ENCODE measurements at places on chromosomes 4 and X. TPM values are rescaled to one million over a fixed set of nuclear protein-coding genes. Genes with fewer than 3 reads are reported as not detected.
A peak's percentile ranks its signal among the peaks of the same experiment; 100 is the strongest.

Gene NDST3
- not detected for total RNA-seq

GRCh38 chr4:154560824-154561231, 2.0 kb upstream of the FGB start:
- no peak for DNase-seq

Gene CCNQ
- total RNA-seq = 33.9 TPM

DNA sequence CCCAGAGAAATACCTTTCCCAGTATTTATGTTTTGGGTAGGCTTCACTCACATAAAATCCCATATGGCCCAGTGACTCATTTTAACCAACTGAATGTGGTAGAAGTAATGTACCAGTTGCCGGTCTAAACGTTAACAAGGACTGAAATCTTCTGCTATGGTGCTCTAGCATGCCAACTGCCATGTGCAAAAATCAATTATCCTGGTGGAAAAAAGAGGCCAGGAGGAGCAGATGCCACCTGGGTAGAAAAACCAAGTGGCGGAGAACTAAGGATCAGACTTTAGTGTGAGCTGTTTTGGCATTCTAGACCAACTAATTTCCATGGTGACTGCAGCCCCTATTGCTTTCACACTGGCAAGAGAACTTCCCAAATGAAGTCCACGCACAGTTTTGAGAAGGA, 1660.7 kb upstream of the ADGRL3 start:
- DNase-seq = no peak

DNA sequence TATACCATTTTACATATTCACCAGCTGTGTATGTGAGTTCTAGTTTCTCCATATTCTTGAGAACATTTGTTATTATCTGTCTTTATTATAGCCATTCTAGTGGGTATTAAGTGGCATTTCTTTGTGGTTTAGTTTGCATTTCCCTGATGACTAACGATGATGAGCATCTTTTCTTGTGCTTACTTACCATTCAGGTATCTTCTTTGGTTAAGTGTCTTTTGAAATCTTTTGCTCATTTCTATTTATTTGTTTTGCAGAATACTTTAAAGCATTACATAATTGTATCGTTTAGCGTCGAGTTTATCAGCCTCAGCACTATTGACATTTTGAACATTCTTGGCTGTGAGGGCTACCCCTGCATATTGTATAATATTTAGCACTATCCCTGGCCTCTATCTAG, 85.4 kb downstream of the FRMPD4 start:
- DNase-seq = no peak

DNA sequence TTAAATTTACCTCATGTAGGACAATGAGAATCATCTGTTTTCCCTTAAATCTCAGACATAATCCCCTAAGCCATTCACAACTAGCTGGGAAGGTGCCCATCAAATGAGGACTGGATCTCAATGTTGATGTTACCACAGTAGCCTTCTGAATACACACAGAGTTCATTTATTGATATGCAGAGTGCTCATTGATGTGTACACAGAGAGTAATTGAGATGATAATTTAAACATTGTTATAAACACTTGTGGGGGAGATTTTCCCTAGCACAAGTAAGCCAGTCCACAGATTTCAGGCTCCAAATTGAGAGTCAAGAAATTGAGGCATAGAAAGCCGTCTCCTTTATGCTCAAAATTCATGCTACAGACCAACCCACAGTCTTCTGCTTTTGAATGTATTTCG, 273.4 kb upstream of the TRPC5 start:
- DNase-seq = no peak

GRCh38 chr4:17112292-17112659, 213.8 kb upstream of the LDB2 start:
- no peak for DNase-seq

DNA sequence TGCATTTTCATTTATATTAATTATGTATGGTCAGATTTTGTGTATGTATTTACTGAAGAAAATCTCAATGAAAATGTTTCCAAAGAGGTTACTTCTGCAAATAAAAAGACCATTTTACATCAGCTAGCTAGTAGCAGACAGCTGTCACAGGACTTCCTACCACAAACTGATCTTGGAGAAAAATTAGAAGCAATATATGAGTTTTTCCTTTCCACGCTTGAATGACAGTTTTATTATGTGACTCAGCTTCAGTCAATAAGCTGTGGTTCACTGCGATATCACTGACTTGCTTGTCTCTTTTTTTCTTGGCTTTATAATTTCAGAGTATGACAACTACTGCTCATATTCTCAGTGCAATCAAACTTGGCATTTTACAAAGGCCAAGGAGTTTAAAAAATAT, 787.4 kb upstream of the GALNTL6 start:
- no peak for DNase-seq

DNA sequence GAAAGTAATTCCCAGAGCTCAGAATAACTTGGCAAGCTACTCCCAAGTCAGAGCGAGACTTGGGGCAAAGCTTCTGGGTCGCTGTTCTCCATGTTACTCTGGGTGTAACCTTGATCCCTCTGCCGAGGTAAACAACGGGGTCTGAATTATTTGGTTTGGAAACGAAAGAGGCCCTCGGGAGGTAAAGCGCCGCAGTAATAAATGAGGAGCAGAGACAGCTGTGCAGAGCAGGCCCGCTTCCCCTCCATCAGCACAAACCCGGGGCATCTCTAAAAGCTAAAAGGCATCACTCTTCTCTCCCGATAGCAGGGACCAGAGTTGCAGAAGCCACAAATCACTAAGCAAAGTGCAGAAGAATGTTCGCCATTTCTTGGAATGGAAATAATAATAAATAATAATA, 561.5 kb downstream of the BCOR start:
- no peak for DNase-seq

DNA sequence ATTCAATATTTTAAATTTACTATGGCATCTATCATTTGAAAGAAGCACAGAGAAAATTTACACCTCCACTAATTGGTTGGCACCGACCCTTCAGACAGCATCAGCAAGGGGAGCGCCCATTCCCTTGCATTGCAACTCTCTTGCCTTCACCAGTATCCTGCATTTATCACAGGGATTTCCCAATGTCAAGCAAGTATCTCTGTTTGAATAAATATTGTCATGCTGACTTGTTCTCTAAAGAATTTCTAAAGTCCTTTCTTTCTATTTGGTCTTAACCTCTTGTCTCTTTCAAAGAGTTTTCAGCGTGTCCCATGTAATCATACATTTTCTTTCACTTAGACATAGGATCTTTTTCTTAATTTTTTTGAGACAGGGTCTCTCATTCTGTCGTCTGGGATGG, 10.4 kb downstream of the DCTD start:
- no peak for DNase-seq

Gene CYLC1
- not detected for total RNA-seq

DNA sequence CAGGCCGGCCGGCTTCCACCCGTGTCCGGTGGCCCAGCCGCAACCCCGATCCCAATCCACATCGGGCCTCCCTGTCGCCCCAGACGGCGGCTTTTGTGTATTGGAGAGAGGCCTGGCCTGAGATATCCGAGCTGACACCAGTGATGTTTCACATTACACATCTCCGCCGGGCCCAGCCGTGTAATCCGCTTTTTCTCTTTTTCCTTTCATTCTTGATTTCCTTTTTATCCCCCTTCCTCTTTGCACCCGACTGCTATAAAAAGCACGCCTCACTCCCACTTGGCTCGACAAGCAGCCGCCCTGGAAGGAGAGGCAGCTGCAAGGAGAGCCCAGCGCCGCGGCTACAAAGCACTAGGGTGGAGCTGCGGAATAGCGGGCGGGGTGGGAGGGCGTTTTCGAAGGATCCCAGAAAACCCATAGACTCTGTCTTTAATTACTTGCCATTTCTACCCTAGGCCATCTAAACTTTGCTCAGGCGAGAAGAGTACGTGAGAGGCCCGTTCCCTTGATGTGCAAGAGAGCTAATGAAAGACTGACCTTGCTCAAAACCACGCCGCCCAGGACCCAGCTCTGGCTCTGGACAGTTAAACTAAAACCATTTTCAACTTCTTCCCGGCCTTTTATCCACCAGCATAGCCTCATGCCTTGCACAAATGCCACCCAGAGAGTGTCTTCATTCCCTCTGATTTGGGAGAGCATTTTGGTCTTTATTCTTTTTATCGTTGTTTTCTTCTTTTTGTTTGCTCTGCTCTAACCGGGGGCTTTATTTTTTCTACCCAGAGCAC, 3.2 kb downstream of the PITX2 start:
- no peak for DNase-seq

Gene ITIH6
- total RNA-seq = not detected

DNA sequence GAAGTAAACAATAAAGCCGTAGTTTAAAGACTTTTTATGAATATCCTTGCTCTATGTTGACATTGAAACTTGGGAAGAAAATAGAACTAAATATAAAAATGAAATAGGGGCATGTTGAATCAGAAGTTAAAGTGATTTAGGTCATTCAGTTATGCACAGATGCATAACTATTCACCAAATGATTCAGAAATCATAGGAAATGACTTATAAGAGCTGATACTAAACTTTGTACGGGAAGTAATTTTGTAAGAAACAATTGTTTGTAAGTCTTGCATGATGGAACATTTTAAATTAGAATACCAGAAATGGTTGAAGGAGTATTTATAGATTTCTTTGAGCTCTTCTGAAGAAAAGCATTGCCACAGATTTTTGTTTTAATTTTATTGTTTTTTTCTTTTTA, 246.5 kb downstream of the CPE start:
- DNase-seq = no peak

- DNase-seq = no peak
Measured at GRCh38 chrX:254630-255215, 26.5 kb upstream of the PLCXD1 start.

DNA sequence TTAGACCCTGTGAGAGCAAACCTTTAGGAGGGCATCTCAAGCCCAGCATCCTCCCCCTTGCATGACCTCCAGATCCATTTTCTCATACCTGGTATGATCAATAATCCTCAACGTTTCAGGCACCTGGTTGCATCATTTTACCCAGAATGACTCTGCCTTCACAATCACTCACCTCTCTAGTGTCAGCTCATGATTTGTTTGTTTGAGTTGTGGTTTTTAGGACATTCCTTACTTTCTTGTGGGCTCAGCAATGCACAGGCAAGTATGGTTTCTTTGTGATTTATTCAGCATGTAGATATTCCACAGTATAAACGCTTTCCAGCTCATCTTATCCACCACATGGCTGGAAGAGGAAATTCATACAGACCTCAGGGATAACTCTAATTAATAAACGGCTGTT, 93.6 kb upstream of the CPEB2 start:
- DNase-seq = peak; percentile 13

DNA sequence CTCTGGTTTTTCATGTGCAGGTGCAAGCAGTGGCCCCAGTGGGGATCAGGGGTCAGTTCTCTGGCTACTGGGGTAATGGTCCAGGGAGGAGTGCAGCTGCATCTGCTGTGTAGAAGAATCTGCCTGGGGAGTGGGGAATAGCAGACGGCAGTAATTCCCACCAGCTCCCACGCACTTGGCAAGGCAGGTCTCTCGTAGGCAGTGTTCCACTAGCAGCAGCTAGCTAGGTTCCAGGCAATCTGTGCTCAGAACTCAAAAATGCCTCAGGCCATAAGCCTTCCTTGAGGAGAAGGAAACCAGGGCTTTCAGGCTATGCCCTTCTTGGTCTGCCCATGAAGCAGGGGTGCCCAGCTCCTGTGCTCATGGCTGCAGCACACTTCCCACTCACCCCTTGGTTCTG, 38.8 kb downstream of the DCLK2 start:
- no peak for DNase-seq

DNA sequence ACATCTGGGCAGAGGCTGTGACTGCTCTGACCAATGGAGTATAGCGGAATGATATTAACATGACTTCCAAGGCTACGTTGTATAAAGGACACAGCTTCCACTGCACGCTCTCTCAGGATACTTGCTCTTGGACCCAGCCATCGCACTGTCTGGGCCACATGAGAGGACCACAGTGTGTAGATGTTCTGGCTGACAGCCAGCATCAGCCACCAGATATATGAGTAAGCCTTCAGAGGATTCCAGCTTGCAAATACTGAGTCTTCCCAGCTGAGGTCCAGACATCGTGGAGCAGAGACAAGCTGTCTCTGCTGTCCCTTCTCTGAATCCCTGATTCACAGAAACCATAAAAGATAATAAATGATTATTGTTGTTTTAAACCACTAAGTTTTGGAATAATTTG, 146.8 kb upstream of the USP9X start:
- DNase-seq = no peak

DNA sequence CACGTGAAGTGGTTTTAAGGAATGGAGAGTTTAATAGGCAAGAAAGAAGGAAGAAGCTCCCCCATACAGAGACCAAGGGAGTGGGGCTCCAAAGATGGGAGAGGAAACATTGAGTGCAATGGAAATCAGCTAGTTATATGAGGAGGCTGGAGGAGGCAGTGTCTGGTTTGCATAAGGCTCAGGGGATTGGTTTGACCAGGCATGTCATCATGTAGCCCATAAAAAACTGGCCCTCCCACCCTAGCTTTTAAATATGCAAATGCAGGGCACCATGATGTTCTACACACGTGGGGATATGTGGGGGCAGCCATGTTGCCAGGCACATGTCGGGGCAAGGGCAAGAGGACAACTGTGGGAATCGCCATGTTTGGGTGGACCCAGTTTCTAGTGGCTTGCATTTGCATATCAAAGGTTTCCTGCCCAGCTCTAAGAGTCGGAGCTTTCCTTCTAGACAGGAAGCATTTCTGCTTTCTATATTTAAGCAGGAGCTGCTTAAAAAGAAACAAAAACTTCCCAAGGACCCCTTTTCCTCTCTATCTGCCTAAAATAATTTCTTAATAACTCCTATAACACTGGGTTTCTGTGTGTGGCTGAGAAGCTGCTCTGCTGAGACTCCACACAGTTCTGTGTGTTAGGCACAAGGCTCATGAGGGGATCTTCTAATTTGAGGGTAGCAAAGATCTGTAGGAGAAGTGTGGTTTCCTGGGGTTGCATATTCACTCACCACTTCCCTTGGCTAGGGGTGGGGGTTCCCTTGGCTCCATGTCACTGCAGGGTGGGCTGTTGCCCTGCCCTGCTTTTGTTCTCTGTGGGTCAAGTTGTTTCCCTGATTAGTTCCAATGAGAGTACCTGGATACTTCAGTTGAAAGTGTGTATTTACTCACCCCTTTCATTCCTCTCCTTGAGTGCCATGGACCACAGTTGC, 113.5 kb downstream of the VSIG4 start:
- no peak for DNase-seq

DNA sequence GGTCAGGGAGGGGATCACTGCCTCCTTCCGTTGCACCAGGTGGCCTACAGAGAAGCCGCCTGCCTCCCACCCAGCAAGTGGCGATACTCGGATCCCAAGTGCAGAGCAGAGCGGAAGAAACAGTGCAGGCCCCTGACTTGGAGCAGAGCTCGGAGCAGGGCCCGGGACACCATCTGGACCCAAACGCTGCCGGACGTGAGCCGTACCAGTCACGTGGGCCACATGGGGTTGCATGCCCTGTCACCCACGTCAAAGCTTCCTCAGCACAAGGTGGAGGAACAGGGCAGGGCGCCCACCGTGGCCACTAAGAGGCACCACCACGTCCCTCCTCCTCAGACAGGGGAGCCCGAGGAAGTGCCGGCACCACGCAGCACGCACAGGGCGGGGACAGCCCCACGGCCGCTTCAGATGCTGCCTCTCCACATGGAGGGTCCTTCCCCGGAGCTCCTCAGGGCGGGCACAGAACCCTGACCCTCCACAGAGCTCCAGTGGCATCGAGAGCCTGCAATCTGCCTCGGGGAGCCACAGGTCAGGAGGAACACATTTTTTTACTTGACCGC, 18.7 kb downstream of the ZFYVE28 start:
- no peak for DNase-seq

All from PC-9 (cell line).